Calu3 (cell line): ENCODE measurements at places on chromosomes 4 and X. TPM values are rescaled to one million over a fixed set of nuclear protein-coding genes. Genes with fewer than 3 reads are reported as not detected.

Gene BMPR1B
- total RNA-seq, result 6.3 and 9.2 TPM in 2 replicates

Gene CNGA1
- total RNA-seq, result 2.2 and 2.4 TPM in 2 replicates

Gene ZXDB
- 8.8 and 9.4 TPM in 2 replicates for total RNA-seq

Gene CXCL6
- total RNA-seq, result 48.2 and 91.0 TPM in 2 replicates

Gene BTK
- not detected in 2 replicates for total RNA-seq

Gene YIPF7
- total RNA-seq, result 0.73 TPM in 1 of 2 replicates, not detected in the other

Gene KIAA1210
- total RNA-seq, result 0.09 TPM in 1 of 2 replicates, not detected in the other

Gene SMIM31
- 1.9 and 4.2 TPM in 2 replicates for total RNA-seq

Gene HSPA4L
- 16.4 and 17.8 TPM in 2 replicates for total RNA-seq

Gene CDX4
- not detected in 2 replicates for total RNA-seq

Gene CDS1
- total RNA-seq, result 18.8 and 22.4 TPM in 2 replicates

DNA sequence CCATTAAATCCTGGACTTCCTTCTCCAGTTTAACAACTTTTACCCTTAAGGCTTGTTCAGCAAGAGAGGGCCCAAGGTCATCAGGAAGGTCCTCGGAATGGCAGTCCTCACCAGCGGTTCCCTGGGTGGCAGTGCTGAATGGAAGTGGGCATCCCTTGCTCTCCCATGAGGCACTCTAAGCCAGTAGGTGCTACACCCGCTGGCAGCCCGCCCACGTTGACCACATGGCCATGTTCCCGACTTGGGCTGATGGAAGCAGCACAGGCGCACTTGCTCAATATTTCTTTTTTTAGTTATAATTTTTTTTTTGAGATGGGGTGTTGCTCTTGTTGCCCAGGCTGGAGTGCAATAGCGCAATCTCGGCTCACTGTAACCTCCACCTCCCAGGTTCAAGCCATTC, 277.9 kb downstream of the ZC4H2 start:
- no peak for DNase-seq

DNA sequence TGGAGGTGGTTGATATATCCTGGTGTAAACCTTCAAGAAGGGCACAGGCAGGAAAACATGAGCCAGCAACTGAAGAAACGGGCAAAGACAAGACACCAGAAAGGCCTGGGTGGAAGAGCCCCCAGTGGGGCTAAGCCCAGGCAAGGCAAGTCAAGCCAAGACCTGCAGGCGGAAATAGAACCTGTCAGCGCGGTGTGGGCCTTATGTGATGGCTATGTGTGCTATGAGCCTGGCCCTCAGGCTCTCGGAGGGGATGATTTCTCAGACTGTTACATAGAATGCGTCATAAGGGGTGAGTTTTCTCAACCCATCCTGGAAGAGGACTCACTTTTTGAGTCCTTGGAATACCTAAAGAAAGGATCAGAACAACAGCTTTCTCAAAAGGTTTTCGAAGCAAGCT, 7.2 kb downstream of the ZFP42 start:
- DNase-seq, result no peak

GRCh38 chrX:2788980-2789379, 37.1 kb downstream of the XG start:
- no peak for DNase-seq

- no peak for DNase-seq
Observed at GRCh38 chr4:7121174-7121573, 53.3 kb upstream of the GRPEL1 start.

DNA sequence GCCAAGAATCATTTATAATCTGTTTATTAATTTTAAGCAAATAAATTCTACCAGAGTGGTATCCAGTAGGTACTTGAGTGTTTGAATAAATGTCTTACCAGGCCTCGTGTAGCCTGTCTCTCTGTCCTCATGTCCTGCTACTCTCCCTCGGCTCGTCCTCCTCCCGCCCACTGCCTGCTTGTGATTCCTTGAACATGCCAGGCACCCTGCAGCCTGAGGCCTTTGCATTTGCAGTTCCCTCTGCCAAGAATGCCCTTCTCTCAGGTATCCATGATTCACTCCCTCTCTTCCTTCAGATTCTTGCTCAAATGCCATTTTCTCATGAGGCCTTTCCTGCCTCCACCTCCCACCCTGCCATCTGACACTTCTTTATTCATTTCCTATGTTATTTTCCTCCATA, 209.7 kb upstream of the PRPS2 start:
- DNase-seq, result no peak

DNA sequence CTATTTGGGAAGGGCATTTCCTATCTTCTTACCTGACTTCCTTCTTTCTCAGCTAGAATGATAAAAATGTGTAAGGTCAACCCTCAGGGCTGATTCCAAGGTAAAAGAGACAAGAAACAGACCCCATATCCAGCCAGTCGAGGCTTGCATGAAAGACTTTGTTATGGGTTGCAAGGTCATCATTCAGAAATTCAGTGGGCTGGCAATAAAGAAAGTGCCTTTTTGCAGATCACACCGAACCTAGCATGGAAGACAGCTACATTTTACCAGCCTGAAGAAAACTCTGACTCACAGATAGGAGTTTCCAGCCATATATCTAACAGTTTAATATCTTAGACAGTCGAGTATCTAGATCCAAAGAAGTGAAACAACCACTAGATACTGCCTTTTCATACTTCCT, 87.4 kb downstream of the PDGFC start:
- DNase-seq, result no peak

DNA sequence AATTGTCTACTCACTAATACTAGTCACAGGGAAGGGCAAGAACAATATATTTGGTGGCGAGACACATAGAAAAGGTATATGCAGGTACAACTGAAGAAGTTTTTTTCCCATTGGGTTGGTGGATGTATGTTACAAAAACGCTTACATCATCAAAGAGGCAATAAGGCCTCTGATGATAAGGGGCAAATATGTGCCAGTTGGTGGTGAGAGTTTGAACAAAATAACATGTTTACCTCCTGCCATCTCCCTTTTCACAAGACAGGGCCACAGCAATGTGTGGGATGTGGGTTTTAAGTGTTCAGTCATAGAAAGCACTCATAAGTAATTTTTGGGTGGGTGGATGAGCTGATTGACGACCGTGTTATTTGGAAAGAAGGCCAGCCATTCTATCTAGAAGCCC, 41.7 kb downstream of the PAGE2 start:
- DNase-seq, result no peak

- no peak for DNase-seq
Observed at GRCh38 chrX:19177721-19178120, 55.5 kb upstream of the ADGRG2 start.

DNA sequence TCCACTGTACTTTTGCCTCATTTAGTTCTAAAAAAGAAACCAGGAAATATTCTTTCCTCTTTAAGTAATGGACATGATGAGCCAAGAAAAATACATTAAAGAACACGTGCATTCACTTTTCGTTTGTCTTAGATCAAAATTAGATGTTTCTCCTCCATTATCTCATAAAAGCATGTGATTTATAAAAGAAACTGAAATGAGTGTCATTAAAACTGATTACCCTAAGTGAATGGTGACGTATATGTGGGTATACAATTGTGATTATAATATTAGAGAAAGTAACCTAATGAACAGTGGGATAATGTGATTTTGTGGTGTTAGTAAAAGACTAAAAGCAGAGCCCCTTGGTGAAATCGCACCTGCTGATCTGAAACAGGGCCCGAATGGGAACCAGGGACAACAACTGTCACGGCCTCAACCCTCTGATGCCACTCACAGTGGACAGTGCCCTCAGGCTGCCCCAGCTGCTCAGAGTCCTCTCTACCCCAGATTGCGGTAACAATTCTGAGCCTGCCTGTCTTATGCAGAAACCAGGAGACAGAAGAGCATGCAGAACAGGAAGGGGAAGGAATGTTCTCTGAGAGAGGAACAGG, 25.7 kb upstream of the HS6ST2 start:
- no peak for DNase-seq

DNA sequence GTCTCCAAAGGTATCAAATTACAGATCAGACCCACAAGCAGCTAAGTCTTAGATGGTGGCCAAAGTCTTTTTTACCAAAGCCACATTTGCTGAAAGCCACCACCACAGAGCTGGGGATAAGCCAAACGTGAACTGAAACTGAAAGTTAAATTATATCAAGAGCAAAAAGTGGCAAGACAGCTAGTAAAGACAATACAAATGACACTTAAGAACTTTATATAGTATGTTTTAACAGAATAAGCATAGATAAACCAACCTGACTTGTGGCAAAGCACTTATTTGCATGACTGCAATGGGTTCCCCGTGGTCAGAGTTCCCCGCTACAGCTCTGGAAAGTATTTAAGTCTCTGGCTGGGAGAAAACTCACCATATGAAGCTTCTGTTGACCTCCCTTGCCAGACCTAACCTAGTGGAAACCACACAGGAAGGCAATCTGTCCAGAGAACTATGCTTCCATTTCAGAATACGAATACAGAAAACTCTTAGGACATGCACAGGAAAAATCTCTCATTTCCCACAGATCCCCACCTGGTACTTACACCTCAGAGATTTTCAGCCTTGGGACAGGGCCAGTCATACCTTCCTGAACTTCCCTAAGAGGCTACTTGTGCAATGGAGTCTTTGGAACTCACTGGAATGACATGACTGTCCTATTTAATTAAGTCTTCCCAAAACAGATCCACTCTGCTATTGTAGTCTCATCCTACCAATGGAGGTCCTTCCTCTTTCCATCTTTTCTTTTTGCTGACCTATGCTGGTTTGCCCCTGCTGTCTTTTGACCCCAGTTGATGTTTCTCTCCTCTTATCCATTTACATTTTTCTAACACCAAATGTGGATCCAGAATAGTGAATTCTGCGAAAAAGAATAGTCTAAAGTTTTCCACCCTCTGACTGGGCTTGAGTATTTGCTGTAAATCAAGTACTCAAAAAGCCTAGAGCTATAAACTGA, 225.1 kb downstream of the NR3C2 start:
- no peak for DNase-seq

DNA sequence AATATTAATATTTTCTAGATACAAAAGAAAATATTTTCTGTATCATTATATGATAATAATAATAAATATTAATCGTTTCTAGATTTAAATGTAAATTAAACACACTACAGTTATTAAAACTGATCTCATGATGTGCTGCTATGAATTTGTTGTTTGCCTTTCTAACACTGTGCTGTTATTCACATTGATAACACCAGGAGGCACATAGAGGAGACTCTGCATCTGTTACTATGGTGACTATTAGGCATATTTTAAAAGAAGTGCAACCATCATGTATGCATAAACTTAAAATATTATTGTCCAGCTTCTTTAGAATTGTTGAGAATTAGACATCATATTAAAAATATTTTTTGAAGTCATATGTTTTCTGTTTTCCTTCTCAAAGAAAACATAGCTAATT, 11.8 kb upstream of the PDGFC start:
- DNase-seq, result no peak

GRCh38 chr4:130424211-130424610, 1328.3 kb downstream of the C4orf33 start:
- DNase-seq, result no peak

DNA sequence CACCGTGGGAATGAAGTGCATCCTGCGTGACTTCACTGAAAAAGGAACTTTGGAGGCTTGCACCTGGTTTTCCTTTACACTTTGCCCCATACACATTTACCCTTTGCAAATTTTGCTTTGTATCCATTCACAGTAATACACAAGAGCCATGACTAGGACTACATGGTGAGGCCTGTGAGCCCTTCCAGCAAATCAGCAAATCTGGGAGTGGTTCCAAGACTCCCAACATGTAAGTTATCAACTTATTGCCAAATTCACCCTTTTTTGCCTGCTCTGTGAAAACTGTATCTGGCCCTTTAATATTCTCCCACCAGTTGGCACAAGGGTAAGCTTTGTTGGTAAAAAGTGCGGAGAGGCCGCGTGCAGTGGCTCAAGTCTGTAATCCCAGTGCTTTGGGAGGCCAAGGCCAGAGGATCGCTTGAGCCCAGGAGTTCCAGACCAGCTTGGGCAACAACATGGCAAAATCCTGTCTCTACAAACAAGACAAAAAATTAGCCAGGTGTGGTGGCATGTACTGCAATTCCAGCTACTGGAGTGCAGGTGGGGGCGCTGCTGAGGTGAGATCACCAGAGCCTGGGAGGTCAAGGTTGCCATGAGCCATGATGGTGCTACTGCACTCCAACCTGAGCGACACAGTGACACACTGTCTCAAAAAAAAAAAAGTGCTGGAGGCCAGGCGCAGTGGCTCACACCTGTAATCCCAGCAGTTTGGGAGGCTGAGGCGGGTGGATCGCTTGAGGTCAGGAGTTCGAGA, 5.0 kb downstream of the PRMT9 start:
- no peak for DNase-seq

- DNase-seq, result no peak
Observed at GRCh38 chr4:41696763-41697162, 51.8 kb downstream of the PHOX2B start.

GRCh38 chr4:83651846-83652245, 115.9 kb downstream of the GPAT3 start:
- no peak for DNase-seq

GRCh38 chr4:85760511-85760910, 285.6 kb downstream of the ARHGAP24 start:
- DNase-seq, result no peak

GRCh38 chr4:77332696-77333270, 175.8 kb downstream of the CCNG2 start:
- DNase-seq, result no peak

DNA sequence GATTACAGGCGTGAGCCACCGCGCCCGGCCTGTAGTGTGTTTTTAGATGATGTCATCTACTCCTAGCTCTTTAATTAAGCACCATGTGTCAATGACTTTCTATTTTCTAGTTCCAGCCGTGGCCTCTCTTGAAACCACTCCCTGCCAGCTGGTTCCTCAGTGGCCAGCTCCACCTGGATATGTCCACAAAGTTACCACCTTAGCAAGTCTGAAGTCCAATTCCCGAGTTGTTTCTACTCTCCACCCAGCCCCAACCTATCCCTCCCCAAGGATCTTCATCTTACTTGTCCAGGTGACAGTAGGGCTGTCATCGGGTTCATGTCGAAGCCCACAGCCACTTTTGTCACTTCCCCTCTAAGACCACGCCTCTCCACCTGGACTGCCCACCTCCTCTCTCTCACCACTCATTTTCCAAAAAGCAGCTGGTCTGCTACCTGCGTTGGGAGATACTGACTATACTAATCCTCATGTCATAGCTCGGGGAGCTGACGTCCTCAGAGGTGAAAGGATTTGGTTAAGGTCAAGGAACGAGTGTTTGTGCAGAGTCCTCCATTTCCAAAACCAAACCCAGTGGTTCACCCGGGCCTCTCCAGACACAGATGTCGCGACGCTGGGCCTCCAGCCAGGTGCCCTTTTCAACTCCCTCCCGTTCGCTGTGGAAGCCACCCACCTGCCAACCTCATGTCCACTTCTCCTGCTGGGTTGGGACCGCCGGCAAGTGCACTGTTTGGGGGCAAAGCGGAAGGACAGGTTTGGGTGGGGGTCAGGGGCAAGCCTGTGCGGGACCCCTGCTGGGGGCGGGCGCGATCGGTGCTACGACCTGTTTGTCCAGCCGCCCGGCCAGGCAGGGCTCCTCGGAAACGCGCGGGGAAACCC, 704 bp downstream of the FAM3A start:
- DNase-seq, result no peak
